ENCODE measurements at places on chromosomes 16 and 17.
A peak's percentile ranks its signal among the peaks of the same experiment; 100 is the strongest.

DNA sequence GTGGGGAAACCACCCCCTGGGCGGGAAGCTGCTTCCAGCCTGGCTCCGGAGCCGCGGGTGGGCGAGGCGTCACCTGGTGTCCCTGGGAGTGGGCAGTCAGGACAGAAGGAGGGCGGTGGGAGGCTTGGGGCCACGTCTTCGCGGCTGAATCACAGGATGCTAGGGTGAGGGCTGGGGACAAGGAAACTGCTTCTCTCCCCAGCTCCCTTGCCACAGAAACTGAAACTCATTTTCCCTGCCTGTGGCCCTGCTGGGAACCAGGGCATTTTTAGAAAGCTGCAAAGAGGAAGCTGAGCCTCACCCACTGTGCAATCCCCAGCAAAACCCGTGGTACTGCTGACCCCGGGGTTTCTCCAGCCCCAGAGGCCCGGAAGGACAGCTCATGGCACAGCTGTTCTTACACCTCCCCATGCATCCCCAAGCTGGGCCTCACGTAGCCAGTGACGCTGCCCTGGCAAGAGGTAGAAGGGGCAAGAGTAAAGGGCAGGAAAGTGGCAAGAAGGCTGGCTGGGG is 8.2 kb downstream of the RHBDF2 start:
- peak; percentile 23 for DNase-seq

GRCh38 chr17:39069114-39069756 is 82.2 kb downstream of the PLXDC1 start:
- DNase-seq: peak; percentile 4

DNA sequence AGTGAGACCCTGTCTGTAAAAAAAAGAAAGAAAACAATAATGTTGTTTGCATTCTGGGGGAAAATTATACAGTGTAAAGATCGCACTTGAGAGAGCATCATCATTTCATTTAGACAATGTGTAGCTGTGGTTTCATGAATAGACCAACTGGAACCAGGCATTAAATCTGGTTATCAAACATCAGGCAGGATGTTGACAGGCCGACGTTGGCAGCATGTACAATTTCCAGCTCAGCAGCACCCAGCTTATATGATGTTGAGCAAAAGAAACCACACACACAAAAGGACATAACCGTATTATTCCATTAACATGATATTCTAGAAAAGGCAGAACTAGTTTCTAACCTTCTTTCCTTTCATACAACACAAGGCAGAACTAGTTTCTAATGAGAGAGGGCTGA is 5.8 kb downstream of the MARVELD3 start:
- DNase-seq: no peak

DNA sequence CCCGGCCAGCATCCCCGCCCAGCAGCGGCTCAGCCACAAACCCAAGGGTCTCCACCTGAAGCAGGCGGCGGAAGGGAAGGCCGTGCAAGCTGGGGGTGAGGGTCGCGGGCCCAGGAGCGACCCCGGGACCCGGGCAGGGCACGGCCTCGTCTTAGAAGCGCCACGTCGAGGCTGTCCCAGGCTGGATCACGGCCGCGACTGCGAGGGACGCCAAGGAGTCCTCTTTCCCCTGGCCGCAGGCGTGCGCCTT is 538 bp upstream of the CCNF start:
- no peak for DNase-seq

- no peak for DNase-seq
These were observed 68.3 kb downstream of the GTF3C1 start for GRCh38 chr16:27481282-27481934.

All from effector memory CD4-positive, alpha-beta T cell (primary cell).